Prostate gland (tissue), 2 donors: ENCODE measurements at places on chromosomes 11 and 22. TPM values are rescaled to one million over a fixed set of nuclear protein-coding genes. Genes with fewer than 3 reads are reported as not detected.

DNA sequence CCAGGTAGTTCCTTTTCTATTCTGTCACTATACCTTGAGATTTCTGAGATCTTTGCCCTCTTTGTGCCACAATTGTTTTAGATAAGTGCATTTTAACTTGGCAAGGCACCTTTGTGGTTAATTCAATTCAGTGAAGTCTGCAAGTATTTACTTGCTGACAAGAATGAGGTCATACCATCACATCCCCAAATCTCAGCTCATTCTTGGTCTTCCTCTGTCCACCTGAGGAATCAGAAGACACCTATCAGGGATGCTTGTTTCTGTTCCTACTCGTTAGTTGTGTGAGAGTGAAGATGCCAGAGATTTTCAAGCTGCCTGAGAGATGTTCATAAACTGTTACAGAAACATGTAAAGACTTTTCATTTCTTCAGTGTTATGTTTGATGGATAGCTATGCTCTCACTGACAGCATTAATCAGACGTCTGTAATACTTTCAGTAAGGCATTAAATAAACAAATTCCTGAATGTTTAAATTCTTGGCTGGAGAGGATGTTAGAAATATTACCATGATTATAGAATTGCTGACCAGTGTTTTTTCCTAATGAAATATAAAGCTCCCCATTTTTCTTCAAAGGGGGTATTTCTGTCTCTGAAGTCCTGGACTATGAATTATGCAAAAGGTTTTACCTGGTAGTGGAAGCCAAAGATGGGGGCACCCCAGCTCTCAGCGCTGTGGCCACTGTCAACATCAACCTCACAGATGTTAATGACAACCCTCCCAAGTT is 135.0 kb upstream of the MTNR1B start:
- H3K4me1 ChIP-seq, result no peaks in the 10 kb centered on the region
- no peaks in the 10 kb centered on the region for H3K27me3 ChIP-seq
- no peak overlapping the region for H3K27ac ChIP-seq
- no peak overlapping the region for H3K4me3 ChIP-seq
- no peaks in the 10 kb centered on the region for H3K36me3 ChIP-seq

GRCh38 chr11:110505528-110506284 is 76.0 kb downstream of the FDX1 start:
- H3K4me3 ChIP-seq, result no peak overlapping the region
- H3K4me1 ChIP-seq, result no peaks in the 10 kb centered on the region
- DNase-seq, result no peak
- no peak overlapping the region for H3K27ac ChIP-seq
- no peaks in the 10 kb centered on the region for H3K36me3 ChIP-seq

DNA sequence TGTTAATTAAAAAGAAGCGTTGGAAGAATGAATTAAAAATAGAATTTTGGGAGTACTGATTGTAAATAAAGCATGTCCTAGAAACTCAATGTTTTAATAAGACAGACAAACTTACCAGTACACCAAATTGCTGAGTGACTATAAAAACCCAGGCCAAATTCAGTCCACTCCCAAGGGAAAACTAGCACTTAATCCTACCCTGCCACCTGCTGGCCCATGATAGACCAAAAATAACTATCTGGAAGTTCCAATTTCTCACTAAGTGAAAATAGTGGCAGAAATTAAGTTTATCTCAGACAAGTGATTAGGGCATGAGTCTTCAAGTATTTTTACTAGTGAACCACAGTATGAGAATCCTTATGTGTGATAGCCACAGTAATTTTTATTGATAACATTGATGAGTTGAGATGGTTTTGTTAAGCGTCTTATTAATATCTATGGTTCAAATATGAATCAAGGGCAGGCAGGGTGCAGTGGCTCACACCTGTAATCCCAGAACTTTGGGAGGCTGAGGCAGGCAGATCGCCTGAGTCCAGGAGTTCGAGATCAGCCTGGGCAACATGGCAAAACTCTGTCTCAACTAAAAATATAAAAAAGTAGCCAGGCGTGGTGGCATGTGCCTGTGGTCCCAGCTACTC is 9.8 kb upstream of the DDX10 start:
- no peaks in the 10 kb centered on the region for H3K4me1 ChIP-seq
- no peak overlapping the region for H3K4me3 ChIP-seq
- no peaks in the 10 kb centered on the region for H3K36me3 ChIP-seq
- no peaks in the 10 kb centered on the region for H3K27me3 ChIP-seq
- H3K27ac ChIP-seq, result no peak overlapping the region
- DNase-seq, result peak; percentile 54

DNA sequence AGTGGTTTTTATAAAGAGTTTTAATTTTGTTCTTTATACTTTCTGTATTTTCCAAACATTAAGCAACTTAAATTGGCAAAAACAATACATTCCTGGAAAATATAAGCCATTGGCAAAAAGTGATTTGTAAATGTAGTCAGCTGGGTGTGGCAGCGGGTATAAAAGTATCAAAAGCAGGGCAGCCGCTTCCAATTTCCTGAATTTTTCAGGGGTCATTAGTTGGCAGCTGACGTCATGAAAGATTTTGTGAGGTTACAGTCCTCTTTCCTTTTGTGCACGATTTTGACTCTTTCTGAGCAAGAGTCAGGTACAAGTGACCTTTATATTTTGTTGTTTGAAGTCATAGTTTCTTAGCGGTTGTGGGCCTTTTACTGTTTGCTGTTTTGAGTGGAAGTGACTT is at the start of gene OOSP3:
OOSP3 (plus strand) TSS at position 208 of the 400 bp plus-strand sequence; CDS start at position 235, 27 bp downstream.
- no peaks in the 10 kb centered on the region for H3K36me3 ChIP-seq
- no peak within 1 kb of the TSS for H3K4me3 ChIP-seq
- H3K27me3 ChIP-seq, result no peaks in the 10 kb centered on the region
- no peak for DNase-seq

GRCh38 chr11:75342966-75343870 is 8.2 kb downstream of the ARRB1 start:
- no peak overlapping the region for H3K4me3 ChIP-seq
- DNase-seq, result peak; percentile 66
- no peaks in the 10 kb centered on the region for H3K27me3 ChIP-seq
- H3K4me1 ChIP-seq, result peaks cover 71% of the 10 kb centered on the region
- H3K36me3 ChIP-seq, result no peaks in the 10 kb centered on the region

- H3K36me3 ChIP-seq, result no peaks in the 10 kb centered on the region
- H3K4me3 ChIP-seq, result no peak overlapping the region
- H3K27me3 ChIP-seq, result no peaks in the 10 kb centered on the region
- no peak overlapping the region for H3K27ac ChIP-seq
- H3K4me1 ChIP-seq, result no peaks in the 10 kb centered on the region
Observed at GRCh38 chr11:40168414-40168813, 1291.0 kb downstream of the LRRC4C start.

DNA sequence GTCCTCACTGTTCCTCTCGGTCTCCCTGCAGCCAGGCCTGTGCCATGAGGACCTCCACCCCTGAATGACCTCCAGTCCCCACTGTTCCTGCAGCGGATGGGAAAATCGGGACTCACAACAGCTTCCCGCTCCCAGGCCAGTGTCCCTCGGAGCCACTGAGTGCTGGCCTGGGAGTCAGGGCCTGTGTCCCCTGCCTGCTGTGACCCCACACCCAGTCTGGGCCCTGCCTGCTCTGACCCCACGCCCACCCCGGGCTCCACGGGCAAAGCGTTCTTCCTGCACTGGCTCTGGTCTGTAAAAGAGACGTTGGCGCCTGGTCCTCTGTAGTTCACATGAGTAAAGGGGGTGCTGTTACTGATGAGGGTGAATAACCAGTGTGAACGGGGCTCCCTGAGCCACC is 73.0 kb upstream of the SHISAL1 start:
- no peak overlapping the region for H3K4me3 ChIP-seq
- no peak for DNase-seq
- no peaks in the 10 kb centered on the region for H3K36me3 ChIP-seq
- no peaks in the 10 kb centered on the region for H3K4me1 ChIP-seq
- H3K27ac ChIP-seq, result no peak overlapping the region

DNA sequence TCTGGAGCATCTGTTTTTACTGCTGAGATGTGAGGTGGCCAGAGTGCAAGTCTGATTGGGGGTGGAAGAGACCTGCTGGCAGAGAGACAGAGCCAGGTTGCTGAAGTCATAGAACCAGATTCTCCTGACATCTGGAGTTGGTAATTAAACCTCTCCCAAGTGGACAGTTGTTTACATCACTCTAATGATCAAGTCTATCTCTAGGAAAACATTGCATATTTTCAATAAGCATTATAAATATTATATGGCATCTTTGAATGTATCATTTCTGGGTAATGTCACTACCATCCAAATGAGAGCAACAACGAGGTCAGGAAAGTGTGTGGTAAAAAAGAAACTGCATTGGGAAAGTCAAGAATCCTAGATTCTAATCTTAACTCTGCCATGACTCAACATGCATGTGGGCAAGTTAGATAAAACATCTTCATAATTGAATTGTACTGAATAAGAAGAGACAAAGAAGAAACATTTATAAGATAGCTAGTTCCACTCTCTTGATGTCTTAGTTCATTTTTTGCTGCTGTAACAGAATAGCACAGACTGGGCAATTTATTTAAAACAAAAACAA is 351.2 kb upstream of the API5 start:
- H3K27me3 ChIP-seq, result no peaks in the 10 kb centered on the region
- H3K36me3 ChIP-seq, result no peaks in the 10 kb centered on the region
- no peak overlapping the region for H3K27ac ChIP-seq
- no peak for DNase-seq

DNA sequence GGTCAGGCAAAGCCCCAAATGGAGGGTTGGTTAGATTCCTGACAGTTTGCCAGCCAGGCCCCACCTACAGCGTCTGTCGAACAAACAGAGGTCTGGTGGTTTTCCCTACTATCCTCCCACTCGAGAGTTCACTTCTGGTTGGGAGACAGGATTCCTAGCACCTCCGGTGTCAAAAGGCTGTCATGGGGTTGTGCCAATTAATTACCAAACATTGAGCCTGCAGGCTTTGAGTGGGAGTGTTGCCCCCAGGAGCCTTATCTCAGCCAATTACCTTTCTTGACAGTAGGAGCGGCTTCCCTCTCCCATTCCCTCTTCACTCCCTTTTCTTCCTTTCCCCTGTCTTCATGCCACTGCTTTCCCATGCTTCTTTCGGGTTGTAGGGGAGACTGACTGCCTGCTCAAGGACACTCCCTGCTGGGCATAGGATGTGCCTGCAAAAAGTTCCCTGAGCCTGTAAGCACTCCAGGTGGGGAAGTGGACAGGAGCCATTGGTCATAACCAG is 4.7 kb upstream of the TTC36 start:
- H3K27me3 ChIP-seq, result no peaks in the 10 kb centered on the region
- H3K36me3 ChIP-seq, result peaks cover 6% of the 10 kb centered on the region
- no peaks in the 10 kb centered on the region for H3K4me1 ChIP-seq
- no peak overlapping the region for H3K27ac ChIP-seq
- DNase-seq, result no peak
- H3K4me3 ChIP-seq, result no peak overlapping the region

- H3K36me3 ChIP-seq, result no peaks in the 10 kb centered on the region
- H3K27ac ChIP-seq, result peak overlapping the region; percentile 99
- peak; percentile 60 for DNase-seq
- H3K4me1 ChIP-seq, result peaks cover 23% of the 10 kb centered on the region
Observed at GRCh38 chr11:689625-690024, 5.4 kb downstream of the DEAF1 start.

DNA sequence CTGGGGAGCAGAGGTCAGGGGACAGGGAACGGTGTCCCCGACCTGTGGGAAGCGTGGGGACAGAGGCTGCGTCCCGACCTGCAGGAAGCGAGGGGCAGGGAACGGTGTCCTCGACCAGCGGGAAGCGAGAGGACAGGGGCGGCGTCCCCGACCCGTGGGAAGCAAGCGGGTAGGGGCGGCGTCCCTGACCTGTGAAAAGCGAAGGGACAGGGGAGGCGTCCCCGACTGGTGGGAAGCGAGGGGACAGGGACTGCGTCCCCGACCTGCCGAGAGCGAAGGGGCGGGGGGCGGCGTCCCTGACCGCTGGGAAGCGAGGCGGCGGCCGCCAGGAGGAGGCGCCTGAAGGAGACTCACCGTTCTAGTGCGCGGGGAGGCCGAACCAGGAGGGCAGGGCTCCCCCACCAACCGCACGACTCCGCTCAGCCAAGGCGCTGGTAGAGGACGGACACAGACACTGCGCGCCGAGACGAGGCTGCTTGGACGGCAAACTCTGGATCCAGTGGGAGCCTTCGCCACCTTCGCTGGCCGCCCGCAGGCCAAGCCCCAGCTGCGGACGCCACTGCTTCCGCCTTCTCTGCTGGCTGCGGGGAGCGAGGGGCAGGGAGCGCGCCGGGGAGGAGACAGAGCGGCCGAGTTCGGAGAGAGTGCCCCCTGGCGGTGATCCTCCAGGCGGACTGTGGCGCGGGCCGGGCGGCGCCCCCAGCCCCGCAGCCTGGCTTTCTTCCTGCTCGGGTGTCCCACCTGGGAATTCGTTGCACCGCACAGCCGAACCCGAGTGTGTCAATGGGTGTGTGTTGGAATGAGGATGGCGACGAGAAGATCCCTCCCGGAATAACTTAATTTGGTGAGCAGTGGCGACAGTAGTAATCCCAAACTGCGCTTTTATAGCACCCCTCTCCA is at the start of gene TRAF6:
TRAF6 (minus strand) TSS at position 579 of the 900 bp plus-strand sequence. CDS start 8,757 bp downstream, outside the sequence.
- peak; percentile 83 for DNase-seq
- peak within 1 kb of the TSS; percentile 87 for H3K27ac ChIP-seq
- no peaks in the 10 kb centered on the region for H3K27me3 ChIP-seq
- no peaks in the 10 kb centered on the region for H3K36me3 ChIP-seq
- no peaks in the 10 kb centered on the region for H3K4me1 ChIP-seq
- peak within 1 kb of the TSS; percentile 80 for H3K4me3 ChIP-seq

DNA sequence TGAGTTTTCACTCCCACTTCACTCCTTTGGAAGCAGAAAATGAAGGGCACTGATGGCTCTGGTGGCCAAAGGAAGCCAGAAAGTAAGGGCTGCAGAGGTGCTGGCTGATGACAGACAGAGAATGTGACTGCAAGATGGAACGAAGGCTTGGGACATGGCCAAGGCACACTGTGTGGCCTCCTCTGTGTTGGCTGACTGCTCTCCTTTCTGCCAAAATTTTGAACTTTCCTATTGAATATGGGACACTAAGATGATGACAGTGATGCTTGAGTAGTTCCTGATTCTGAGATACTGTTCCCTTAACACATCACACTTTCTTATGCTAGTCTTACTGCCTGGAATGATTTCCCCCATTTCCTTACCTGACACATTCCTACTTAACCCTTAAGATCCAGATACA is 156.4 kb downstream of the SWAP70 start:
- no peaks in the 10 kb centered on the region for H3K27me3 ChIP-seq
- no peak overlapping the region for H3K4me3 ChIP-seq
- H3K4me1 ChIP-seq, result no peaks in the 10 kb centered on the region

DNA sequence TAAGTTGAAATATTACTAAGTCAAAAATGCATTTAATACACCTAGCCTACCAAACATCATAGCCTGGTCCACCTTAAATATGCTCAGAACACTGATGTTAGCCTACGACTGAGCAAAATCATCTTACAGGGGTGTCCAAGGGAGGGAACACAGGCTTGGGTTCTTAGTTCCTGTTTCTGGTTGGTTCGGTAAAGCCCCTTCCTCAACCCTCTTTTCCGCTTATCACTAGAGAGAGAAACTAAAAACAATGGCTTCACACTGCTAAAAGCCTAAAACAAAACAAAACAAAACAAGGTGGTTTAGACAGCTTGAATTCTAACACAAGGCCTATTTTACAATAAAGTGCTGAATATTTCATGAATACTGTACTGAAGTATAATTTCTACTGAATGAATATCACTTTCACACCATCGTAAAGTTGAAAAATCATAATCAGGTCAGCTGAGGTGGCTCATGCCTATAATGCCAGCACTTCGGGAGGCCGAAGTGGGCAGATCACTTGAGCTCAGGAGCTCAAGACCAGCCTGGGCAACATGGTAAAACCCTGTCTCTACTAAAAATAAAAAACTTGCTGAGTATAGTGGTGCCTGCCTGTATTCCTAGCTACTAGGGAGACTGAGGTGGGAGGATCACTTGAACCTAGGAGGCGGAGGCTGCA is 118.0 kb downstream of the SIK3 start:
- no peak for DNase-seq
- no peak overlapping the region for H3K27ac ChIP-seq
- H3K36me3 ChIP-seq, result no peaks in the 10 kb centered on the region
- H3K27me3 ChIP-seq, result no peaks in the 10 kb centered on the region

PATE1 gene
- not detected for total RNA-seq

SRSF8 gene
- 40.4 TPM for total RNA-seq

ROBO3 gene
- 30.6 TPM for total RNA-seq

SPDYC gene
- not detected for total RNA-seq

SMIM38 gene
- total RNA-seq, result 3.9 TPM

ASCC2 gene
- 42.5 TPM for total RNA-seq
